MCF 10A (cell line): ENCODE measurements at places on chromosomes 1 and 21. TPM values are rescaled to one million over a fixed set of nuclear protein-coding genes. Genes with fewer than 3 reads are reported as not detected.

DNA sequence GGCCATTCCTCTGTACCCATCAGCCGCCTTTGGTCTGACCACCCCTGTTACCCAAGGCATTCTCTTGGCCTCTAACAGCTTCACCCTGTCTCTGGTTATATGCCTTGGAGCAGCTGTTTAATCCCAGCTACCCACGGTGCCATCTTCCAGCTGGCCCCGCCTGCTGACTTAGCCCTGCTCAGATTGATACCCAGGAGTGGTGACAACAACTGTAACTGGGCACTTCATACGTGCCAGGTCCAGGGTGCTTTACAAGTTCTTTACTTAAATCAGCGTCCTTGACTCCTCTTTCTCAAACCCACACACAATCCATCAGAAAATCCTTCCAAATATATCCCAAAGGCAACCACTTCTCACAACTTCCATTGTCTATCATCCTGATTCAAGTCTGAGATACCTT, 37.2 kb upstream of the HMGB4 start:
- no peaks in the 10 kb centered on the region for H3K4me1 ChIP-seq
- no peak overlapping the region for H3K4me3 ChIP-seq
- H3K27ac ChIP-seq, result no peak overlapping the region
- H3K27me3 ChIP-seq, result no peaks in the 10 kb centered on the region
- DNase-seq, result no peak
- no peaks in the 10 kb centered on the region for H3K36me3 ChIP-seq

- DNase-seq, result no peak
- no peak overlapping the region for H3K4me3 ChIP-seq
- H3K4me1 ChIP-seq, result peaks cover 6% of the 10 kb centered on the region
- peaks cover 5% of the 10 kb centered on the region for H3K36me3 ChIP-seq
- no peak overlapping the region for H3K27ac ChIP-seq
Observed at GRCh38 chr1:4647391-4647790, 7.0 kb upstream of the AJAP1 start.

DNA sequence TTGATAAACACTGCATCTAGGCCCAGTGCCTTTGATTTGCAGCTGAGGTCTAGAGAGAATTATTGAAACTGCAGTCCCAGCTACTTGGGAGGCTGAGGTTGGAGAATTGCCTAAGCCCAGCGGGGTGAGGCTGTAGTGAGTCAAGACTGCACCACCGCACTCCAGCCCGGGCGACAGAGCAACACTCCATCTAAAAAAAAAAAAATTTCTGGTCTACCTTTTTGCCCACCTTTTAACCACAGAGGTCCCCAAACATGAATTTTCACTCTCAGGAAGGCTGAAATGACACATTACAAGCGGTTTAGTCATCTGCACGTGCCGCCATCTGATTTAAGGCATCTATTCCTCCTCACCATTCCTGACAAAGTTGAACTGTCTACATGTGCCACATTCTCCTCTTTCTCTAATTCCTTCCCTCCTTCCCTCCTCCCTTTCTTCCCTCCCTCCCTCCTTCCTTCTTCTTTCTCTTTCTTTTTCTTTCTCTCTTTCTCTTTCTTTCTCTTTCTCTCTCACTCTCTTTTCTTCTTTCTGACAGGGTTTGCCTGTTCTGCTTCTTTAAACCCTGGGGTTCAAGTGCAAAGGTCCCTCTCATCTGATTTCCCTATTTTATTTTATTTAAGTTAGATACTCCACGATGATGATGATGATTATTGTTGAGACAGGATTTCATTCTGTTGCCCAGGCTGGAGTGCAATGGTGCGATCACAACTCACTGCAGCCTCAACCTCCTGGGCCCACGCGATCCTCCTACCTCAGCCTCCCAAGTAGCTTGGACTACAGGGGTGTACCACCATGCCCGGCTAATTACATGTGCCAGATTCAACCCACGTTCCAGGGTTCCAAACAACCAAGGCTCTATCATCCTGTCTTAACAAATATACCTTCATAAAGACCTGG, 3.0 kb upstream of the SOD1 start:
- DNase-seq, result peak; percentile 67
- peaks cover 15% of the 10 kb centered on the region for H3K36me3 ChIP-seq
- peaks cover 26% of the 10 kb centered on the region for H3K4me1 ChIP-seq
- no peaks in the 10 kb centered on the region for H3K27me3 ChIP-seq

- H3K27me3 ChIP-seq, result no peaks in the 10 kb centered on the region
- no peak for DNase-seq
Observed at GRCh38 chr21:21458124-21458631, 460.0 kb downstream of the NCAM2 start.

The RXFP4 gene
- total RNA-seq, result not detected in 2 replicates

The IVL gene
- 0.33 and 0.56 TPM in 2 replicates for total RNA-seq
